ENCODE measurements at places on chromosomes 7 and 10. TPM values are rescaled to one million over a fixed set of nuclear protein-coding genes. Genes with fewer than 3 reads are reported as not detected.

- DNase-seq, result no peak
Measured at GRCh38 chr10:104028823-104029520, 56.7 kb downstream of the COL17A1 start.

DNA sequence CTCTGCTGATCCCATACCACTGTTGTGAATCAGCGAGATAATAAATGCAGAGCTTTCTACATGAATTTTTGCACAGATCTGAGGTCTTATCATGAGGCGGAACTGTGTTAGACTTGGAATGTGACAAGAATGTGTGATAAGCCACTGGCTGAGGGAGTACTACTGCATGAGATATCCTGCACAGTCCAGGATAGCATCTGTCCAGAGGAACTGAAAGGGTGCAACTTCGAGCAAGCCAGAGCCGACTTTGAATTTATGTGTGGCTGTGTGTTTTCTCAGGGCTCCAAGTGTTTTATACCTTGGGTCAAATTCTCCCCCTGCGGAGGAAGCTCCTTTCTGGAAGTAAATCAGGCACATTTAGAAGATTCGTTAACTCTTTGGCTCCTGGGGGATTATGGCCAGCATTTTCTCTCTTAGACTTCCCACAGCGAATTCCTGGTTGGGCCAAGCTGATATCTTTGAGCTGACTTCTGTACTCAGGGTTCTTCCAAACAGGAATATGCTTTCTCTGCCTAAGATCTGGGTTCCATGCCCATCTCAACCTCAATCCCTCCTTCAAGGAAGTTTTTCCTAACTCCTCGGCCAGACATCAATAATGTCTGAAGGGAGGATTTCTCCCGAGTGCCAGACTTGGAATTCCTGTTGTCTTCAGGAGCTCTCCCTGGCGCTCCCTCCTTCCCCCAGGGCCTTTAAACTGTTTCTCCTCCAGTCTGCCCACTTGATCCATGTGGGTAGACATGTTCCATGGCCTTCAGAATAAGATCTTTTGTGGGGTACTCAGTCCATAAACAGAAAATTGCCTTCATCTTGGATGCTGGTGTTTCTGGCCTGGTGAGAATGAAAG is 2.5 kb upstream of the MEST start:
- peak; percentile 23 for DNase-seq

Gene LRRD1
- total RNA-seq, result not detected

Gene EBLN1
- total RNA-seq, result not detected

DNA sequence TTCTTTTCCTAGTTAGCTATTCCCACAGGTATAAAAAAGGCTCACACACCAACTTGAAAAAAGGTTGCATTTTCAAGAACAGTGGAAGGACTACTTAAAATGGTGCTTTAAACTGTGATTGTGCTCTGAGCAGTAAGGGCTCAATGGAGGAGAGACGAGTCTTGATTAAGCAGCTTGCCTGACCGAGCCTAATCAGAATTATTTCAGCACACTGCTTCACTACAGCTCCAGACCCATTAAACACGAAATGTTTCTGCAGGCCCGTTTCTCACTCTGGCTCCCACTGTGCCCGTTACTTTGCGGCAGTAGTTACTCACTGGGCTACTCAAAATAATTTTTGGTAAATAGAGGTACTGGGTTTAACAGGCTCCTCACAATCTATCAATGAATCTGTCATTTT is 126.0 kb downstream of the NRCAM start:
- DNase-seq, result no peak

DNA sequence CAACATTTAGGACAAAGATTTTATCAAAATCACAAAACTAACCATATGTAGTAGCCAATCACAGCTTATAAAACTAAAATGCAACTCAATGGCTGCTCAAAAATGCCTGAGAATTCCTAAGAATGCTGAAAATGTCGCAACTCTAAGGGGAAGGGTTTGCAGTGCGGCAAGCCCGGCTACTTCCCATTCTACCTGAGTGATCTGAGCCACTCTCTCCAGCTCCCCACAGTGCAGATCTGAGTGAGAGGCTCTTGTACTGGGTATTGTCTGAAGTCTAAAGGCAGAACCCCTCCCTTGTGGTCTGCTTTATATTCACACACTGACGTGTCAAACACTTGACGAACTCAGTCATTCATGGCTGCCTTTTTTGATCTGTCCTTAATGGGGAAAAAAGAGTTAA is 28.9 kb downstream of the RAB11FIP2 start:
- DNase-seq, result peak; percentile 41

DNA sequence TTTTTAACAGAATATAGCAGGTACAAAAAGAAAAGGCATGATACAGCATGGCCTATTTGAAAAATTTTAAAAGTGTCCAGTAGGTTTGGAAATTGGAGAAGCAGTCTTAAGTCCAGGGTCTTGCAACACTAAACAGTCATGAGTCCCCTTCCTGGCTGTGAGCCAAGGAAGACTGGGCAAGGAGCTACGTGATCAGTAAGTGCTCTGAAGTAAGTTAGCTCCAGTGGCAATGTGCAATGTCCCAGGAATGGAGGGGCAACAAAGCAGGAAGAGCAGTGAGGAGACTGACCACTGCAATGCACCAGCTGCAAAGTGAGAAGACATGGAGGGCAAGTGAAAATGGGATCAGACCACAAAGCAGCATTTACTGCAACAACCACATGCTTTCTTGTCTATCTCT is 72.9 kb upstream of the GRID1 start:
- no peak for DNase-seq

DNA sequence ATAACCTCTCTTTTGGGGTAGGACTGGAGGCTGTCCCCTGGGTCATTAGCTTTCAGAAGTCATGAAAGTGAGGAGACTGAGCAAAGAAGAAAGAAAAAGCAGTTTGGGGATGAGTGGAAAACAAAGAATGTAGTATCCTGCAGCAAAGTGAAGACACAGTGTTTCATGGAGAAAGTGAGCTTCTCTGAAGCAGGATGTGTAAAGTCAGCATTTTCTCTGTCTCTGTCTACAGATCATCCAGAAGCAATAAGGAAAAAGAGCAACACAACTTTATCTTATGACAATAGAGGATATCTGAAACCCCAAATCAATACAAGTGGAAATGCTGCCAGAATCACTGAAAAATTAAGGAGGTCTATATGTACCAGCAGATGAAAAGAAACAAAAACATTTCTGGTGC is 28.4 kb upstream of the ZNF248 start:
- no peak for DNase-seq

GRCh38 chr7:40717242-40717641 is 582.4 kb downstream of the SUGCT start:
- DNase-seq, result peak; percentile 13

Gene C7orf33
- total RNA-seq, result not detected
